ENCODE measurements at places on chromosomes 6 and 20. TPM values are rescaled to one million over a fixed set of nuclear protein-coding genes. Genes with fewer than 3 reads are reported as not detected.
A peak's percentile ranks its signal among the peaks of the same experiment; 100 is the strongest.

DNA sequence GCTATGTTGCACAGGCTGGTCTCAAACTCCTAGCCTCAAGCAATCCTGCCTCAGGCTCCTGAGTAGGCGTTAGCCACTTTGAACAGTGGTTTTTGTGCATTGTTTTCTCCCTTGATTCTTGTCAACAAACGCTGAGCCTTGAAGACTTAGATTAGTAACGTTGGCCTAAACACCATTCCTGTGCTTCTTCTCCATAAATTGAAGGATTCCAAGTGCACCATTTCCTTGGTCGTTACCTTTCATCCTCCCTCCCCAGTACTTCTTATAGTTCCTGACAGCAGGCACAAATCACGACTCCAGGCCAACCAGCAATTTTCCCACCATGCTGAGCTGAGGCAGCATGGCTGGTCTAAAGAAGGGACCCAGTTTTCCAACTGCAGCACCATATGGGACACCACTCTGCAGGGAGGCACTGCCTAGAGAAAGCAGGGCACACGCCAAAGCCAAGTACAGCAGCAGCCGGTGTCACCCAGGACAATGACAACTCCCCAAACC, 8.9 kb downstream of the RPS10 start:
- no peaks in the 10 kb centered on the region for H3K4me1 ChIP-seq
- DNase-seq: no peak
- H3K27ac ChIP-seq: no peak overlapping the region
- H3K27me3 ChIP-seq: no peaks in the 10 kb centered on the region

DNA sequence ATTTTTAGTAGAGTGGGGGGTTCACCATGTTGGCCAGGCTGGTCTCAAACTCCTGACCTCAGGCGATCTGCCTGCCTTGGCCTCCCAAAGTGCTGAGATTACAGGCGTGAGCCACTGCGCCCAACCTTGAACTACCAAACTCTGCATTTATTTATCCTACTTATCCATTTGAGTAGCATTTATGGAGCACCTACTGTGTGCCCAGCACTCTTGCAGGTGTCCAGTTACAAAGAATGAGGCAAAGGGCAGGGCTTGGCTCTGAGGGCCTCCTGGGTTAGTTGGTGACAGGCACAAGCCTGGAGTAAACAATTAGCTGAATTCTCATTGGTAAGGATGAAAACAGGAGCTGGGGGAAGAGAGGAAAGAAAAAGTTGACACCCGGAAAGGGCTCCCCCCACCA, 93.4 kb upstream of the FOXP4 start:
- H3K4me3 ChIP-seq: no peak overlapping the region
- H3K27me3 ChIP-seq: peaks cover 9% of the 10 kb centered on the region
- H3K4me1 ChIP-seq: no peaks in the 10 kb centered on the region

- H3K4me1 ChIP-seq: no peaks in the 10 kb centered on the region
- no peak overlapping the region for H3K4me3 ChIP-seq
- H3K27me3 ChIP-seq: peaks cover 9% of the 10 kb centered on the region
- no peak overlapping the region for H3K27ac ChIP-seq
- no peak for DNase-seq
Observed at GRCh38 chr6:41209547-41210320, 8.8 kb upstream of the TREML2 start.

- H3K27me3 ChIP-seq: no peaks in the 10 kb centered on the region
- no peaks in the 10 kb centered on the region for H3K36me3 ChIP-seq
- DNase-seq: peak; percentile 56
- H3K4me1 ChIP-seq: peaks cover 16% of the 10 kb centered on the region
- H3K4me3 ChIP-seq: no peak overlapping the region
- no peak overlapping the region for H3K27ac ChIP-seq
Observed at GRCh38 chr6:38117281-38117680, 297.8 kb downstream of the ZFAND3 start.

DNA sequence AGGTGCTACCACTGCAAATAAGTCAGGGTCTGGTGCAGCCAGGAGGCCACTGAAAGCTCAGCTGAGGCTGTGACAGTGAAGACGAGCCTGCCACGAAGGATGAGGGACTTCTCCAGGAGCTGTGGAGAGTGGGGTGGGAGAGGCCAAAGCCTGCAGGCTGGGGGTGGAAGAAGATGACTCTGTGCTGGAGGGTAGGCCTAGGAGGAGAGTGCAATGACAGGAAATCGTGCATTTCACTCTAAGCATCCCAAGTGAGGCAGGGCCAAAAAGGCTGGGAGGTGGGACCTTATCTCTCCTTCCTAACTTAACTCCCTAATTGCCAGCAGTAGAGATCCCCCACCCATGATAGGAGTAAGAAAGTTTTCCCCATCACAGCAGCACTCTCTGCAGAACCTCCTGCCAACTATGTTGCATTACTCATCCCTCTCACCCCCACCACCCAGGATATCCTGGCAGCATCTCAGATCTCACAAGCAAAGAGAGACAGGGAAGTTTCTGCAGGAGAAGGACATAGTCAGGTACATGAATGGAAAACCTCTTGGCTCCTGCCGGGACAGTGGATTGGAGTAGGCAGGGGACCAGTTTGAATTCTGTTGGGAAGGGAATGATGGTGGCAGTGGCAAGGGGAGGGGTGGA, 466.2 kb downstream of the CDH26 start:
- no peak for DNase-seq
- no peaks in the 10 kb centered on the region for H3K4me1 ChIP-seq
- H3K36me3 ChIP-seq: no peaks in the 10 kb centered on the region
- no peak overlapping the region for H3K27ac ChIP-seq
- no peak overlapping the region for H3K4me3 ChIP-seq

DNA sequence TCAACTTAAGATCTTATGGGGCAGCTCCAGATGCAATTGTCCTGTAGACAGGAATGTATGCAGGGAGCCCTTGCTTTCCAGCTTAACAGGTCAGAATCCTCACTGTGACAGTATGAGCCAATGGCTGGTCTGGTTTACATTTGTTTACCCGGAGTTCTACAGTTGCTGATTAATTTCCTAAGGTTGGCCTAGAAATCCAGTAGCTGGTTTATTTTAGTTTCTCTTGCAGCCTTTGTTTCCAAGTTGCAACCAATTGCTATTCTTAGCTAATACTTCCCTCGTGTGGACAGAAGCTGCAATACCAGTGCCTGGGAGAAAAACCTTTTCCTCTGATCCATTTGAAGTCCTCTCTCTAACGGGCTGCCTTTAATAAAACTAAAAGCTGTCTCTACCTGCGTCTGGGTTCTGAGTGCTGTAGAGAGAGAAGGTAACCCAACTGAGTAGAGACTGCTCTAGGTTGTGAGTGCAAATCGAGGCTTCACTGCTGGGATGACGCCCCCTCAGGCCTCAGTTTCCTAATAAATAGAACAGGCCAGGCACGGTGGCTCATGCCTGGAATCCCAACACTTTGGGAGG, 45.9 kb downstream of the ZNF217 start:
- H3K27ac ChIP-seq: no peak overlapping the region
- DNase-seq: peak; percentile 68
- no peaks in the 10 kb centered on the region for H3K4me1 ChIP-seq
- no peaks in the 10 kb centered on the region for H3K36me3 ChIP-seq
- no peaks in the 10 kb centered on the region for H3K27me3 ChIP-seq
- no peak overlapping the region for H3K4me3 ChIP-seq

DNA sequence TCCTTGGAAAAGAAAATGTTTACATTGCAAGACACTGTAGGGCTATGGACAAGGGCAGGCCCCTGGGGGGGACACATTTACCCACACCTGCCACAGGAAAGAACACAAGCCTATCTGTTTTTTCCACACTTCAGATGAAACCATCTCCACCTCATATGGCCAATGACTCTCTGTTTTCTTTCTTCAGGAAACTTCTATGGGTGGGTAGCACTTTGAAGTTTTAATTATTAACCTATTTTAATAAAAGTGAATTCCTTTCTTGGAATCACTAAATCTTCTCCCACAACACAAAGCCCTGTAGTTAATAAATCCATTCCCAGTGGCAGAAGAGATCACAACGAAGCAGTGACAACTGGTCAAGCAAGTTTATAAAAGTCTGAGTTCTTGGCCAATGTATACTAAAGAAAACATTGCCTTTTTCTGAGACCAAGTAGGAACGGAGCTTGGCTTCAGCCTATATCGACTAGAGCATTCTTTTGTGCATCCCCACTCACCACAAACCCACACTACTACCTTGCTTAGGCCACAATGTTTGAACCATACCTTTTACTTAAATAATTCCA, 125.1 kb upstream of the CARMIL1 start:
- H3K4me3 ChIP-seq: no peak overlapping the region
- H3K27ac ChIP-seq: no peak overlapping the region
- H3K36me3 ChIP-seq: no peaks in the 10 kb centered on the region
- no peaks in the 10 kb centered on the region for H3K4me1 ChIP-seq
- no peaks in the 10 kb centered on the region for H3K27me3 ChIP-seq

DNA sequence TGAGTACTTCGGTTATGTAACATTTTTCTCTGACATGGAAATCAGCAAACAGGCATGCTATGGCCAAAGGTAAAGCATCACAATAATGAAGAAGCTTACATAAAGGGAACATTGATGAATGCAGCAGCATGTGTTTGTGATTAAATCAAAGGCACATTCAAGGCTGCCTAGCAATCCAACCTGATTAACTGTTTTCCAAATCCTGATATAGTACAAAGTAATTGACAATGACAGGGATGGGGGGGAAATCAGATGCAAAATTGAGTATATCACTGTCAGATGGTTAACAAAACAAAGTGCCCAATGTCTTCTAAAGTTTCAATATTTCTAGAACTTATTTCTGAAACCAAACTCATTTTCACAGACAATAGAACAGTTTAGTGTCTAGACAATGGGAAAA, 39.2 kb upstream of the B3GAT2 start:
- no peak for DNase-seq
- H3K36me3 ChIP-seq: no peaks in the 10 kb centered on the region
- no peak overlapping the region for H3K4me3 ChIP-seq
- no peak overlapping the region for H3K27ac ChIP-seq
- no peaks in the 10 kb centered on the region for H3K4me1 ChIP-seq
- H3K27me3 ChIP-seq: no peaks in the 10 kb centered on the region

- peaks cover 13% of the 10 kb centered on the region for H3K36me3 ChIP-seq
- DNase-seq: no peak
- H3K4me1 ChIP-seq: peaks cover 10% of the 10 kb centered on the region
Observed at GRCh38 chr6:16256781-16257180, 18.4 kb downstream of the GMPR start.

DNA sequence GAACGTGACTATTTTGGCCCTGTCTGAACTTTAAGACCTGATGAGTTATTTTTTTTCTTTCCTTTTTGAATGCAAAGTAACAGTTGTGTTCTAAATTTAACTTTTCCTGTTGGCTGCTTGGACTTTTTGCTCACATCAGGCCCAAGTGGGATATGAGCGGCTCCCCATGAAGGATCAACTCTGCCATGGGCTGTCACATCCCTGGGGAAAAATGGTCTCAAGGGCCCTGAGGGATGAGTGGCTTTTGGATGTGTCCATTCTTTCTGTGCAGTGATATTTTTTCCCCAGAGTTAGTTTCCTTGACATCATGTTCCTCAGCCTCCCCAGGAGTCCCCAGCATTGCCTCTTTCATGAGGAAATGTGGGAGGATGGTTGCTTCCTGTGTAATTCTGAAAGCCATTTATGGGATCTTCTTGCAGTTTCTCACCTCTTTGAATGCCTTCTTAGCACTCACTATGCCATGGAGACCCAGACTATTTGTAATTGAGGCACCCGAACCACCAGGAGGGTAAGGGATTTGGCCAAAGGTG, 92.5 kb downstream of the SLC24A3 start:
- H3K27ac ChIP-seq: no peak overlapping the region
- H3K36me3 ChIP-seq: no peaks in the 10 kb centered on the region
- H3K4me1 ChIP-seq: no peaks in the 10 kb centered on the region
- no peaks in the 10 kb centered on the region for H3K27me3 ChIP-seq
- no peak overlapping the region for H3K4me3 ChIP-seq

- peaks cover 2% of the 10 kb centered on the region for H3K36me3 ChIP-seq
- H3K4me1 ChIP-seq: no peaks in the 10 kb centered on the region
- no peak overlapping the region for H3K4me3 ChIP-seq
- no peaks in the 10 kb centered on the region for H3K27me3 ChIP-seq
Observed at GRCh38 chr6:38142178-38142902, 322.8 kb downstream of the ZFAND3 start.

- peaks cover 11% of the 10 kb centered on the region for H3K27me3 ChIP-seq
- no peak for DNase-seq
- no peaks in the 10 kb centered on the region for H3K4me1 ChIP-seq
Observed at GRCh38 chr6:136309171-136309570, 19.5 kb upstream of the BCLAF1 start.

- H3K27me3 ChIP-seq: no peaks in the 10 kb centered on the region
- H3K27ac ChIP-seq: no peak overlapping the region
- H3K36me3 ChIP-seq: no peaks in the 10 kb centered on the region
- no peaks in the 10 kb centered on the region for H3K4me1 ChIP-seq
- no peak for DNase-seq
Observed at GRCh38 chr20:54368570-54368969, 106.8 kb upstream of the DOK5 start.

DNA sequence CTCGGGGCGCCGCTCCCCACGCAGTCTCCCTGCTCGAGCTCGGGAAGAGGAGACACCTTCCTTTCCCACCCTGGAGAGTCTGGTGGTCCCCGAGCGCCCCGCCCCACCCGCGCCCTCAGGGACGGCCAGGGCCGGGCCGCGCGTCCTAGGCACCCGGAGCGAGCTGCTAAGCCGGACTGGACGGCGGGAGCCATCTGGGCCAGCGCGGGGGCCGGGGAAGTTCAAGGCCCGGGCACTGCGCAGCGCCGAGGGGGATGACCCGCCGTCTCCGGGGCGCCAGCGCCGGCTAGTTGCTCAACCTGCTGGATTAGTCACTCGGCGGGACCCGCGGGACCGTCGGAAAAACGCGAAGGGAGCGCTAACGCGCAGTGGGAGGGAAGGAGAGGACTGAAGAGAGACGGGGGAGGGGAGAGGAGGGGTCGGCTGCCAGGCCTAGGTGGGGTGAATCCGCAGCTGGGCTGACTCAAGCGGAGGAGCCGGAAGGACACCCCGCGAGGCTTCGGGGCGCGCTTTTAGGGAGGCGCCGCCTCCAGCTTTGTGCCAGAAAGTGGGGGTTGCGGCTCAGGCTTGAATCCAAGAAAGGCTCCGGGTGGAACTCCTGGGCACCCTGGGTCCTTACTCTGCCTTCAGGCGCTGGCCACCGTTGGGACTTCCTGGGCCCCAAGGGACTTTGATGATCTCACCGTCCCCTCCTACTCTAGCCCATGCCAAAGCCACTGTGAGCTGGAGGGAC, 75.7 kb upstream of the FOXP4 start:
- H3K36me3 ChIP-seq: no peaks in the 10 kb centered on the region
- H3K4me3 ChIP-seq: no peak overlapping the region
- peaks cover 41% of the 10 kb centered on the region for H3K27me3 ChIP-seq
- no peak for DNase-seq
- H3K4me1 ChIP-seq: no peaks in the 10 kb centered on the region

DNA sequence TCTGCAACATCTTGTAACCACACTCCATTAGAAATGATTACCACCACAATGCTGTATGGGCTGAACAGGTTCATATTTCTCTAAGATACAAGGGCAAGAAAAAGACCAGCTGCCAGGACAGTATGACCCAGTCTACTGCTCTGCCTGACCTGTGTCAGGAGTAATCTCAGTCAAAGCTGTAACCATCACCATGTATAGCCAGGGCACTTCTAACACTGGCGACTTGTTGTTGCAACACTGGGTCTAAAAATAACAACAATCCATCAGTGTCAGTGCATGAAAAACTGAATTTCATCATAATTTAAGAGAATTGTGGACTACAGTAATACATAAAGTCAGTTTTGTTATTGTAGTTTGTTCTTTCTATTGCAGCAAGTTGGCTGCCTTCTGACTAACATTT, 738.6 kb upstream of the ADGRB3 start:
- no peaks in the 10 kb centered on the region for H3K4me1 ChIP-seq
- no peak for DNase-seq
- no peak overlapping the region for H3K4me3 ChIP-seq
- no peak overlapping the region for H3K27ac ChIP-seq
- no peaks in the 10 kb centered on the region for H3K27me3 ChIP-seq
- no peaks in the 10 kb centered on the region for H3K36me3 ChIP-seq

The PPP1R3G gene
- total RNA-seq: 0.09 TPM

The COL20A1 gene
- not detected for total RNA-seq

The PLCB4 gene
- total RNA-seq: 1.6 TPM

The VGLL2 gene
- not detected for total RNA-seq
